AG09309 (cell line): ENCODE measurements at places on chromosomes 12 and 14.
A peak's percentile ranks its signal among the peaks of the same experiment; 100 is the strongest.

DNA sequence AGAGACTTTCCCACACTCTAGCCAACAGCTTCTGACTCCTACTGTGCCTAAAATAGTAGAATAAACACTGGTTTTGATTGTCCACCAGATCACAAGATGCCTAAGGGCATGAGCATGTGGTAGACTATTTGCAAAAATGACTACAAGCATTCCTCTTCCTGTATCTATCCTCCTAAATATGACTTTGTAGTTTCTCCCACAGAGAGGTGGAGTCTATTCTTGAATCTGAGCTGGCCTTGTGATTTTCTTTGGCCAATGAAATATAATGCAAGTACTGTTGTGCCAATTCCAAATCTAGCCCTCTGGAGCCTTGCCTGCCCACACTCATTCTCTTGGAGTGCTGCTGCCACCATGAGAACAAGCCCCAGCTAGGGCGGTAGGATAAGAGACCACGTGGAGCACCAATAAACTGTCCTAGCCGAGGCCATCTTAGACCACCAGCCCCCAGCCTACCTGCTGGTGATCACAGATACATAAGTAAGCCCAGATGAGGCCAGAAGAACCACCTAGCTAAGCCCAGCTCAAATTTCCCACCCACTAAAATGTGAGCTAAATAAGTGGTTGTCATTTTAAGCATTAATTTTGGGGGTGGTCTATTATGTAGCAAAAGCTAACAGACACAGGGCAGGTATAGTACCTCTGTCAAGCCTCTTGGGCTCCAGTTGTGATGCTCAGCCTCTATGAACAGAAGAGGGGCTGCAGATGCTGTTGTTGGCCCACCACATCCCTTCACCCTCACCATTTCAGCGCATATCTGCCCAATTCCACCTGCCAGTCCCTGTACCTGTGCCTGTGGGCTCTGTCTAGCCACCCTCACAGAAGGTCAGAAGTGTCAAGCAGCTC, 17.9 kb downstream of the ZFP36L1 start:
- peak; percentile 84 for DNase-seq

- no peak for DNase-seq
These were observed 536 bp upstream of the DAAM1 start for GRCh38 chr14:59187802-59188460.

DNA sequence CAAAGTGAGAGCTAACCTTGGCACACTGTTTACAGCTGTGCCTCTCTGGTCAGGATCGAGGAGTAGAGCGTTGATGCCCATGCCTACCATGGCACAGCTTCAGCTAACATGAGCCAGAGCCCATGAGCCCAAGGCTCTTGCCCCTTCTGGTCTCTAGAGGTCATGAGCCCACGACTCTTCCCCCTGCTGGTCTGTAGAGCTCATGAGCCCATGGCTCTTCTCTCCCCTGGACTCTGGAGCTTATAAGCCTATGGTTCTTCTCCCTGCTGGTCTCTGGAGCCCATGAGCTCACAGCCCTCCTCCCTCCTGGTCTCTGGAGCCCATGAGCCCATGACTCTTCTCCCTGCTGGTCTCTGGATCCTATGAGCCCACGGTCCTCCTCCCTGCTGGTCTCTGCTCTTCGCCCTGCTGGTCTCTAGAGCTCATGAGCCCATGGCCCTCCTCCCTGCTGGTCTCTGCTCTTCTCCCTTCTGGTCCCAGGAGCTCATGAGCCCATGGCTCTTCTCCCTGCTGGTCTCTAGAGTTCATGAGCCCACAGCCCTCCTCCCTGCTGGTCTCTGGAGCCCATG, 16.6 kb upstream of the CLMN start:
- DNase-seq: no peak

GRCh38 chr14:76373456-76373855, 2.5 kb upstream of the ESRRB start:
- DNase-seq: no peak

GRCh38 chr12:91109148-91109564, 2.1 kb downstream of the LUM start:
- peak; percentile 64 for DNase-seq

DNA sequence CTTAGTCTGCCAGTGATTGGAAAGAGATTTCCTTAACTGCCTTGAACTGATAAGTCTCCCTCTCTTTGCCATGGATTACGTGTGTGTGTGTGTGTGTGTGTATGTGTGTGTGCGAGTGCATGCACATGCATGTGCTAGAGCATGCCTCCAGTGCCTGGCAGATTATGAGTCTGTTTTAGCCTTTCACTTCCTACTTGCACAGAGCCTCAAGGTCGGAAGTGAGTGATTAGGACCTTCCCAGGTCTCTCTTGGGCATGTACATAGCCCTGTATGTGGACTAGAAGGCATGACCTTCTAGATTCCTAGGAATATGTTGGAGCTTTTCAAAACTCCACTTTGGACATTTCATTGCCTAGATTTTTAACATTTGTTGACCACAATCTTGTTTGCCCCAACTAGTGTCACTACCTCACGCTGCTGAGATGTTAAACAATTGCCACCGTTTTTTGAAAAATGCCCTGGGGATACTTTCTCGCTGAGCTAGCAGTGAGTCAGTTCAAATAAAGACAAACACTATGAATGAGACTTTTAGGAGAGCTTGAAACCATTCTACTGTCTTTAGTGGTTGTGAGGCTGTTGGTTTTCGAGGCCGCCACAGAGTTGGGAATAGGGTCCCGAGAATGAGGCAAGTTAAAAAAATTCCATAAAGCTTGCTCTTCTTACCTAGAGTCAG, 28.2 kb downstream of the KIAA0586 start:
- no peak for DNase-seq

DNA sequence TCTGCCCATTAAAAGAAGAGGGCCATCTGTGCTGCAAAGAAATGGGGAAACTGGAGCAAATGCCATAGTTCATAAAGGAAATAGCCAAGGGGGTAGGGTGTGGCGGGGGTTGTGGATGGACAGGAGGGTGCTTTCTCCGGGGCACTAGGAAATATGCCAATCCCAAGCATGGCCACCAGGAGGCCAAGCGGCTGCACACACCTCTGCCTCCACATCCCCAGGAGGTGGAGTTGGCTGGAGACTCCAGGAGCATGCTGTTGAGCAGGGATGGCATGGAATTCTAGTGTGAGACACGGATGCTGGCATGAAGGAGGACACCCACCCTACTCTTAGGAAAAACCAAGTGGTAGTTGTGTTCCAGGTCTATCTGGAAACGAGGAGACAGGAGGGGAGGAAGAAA, 25.2 kb downstream of the NID2 start:
- no peak for DNase-seq

- DNase-seq: no peak
These were observed 35.1 kb upstream of the KCNH3 start for GRCh38 chr12:49503674-49504180.

DNA sequence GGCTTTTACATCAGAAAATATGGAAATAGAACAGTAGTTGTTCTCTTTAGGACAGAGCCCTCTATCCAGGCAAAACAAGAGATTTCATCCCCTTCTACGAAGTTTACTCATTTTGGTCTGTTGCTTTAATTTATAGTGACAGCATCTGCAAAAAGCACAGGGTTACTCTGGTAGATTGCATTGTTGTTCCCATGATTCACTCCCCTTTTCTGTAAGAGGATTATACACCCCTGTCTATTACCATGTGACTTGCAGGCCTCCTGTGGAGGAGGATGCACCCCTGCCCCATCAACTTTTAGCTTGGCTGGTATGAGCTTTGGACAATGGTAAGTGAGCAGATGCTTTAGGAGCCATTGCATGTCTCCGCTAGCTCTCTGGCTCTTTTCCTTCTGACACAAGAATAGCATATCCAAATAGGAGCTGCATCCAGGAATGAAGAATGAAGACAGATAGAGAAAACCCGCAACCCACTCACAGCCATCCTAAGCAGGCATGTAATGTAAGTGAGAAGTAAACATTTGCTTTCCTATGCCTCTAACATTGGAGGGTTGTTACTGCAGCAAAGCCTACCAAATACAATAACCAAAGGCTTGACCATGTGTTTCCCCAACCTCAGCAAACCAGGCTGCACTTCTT, 304.2 kb downstream of the AKAP6 start:
- DNase-seq: no peak

DNA sequence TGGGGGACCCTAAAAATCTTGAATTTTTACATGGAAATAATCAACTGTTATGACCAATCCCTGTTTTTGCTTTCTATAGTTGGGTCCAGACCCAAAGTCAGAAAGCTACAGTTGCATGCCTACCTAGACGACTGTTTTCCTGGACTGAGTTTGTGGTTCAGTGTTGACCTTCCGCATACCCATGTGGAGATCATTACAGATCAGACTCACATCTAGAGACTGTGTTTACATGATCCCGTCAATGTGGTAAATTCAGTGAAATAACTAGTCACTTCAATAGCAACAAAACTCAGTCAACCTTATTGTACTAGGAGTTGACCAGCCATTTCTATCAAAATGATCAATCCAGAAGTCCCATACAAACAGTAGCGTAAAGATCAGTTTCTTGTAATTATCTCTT, 257.6 kb downstream of the EGLN3 start:
- DNase-seq: peak; percentile 63

GRCh38 chr12:118760623-118761022, 220.7 kb upstream of the SRRM4 start:
- no peak for DNase-seq

GRCh38 chr12:22190969-22191368, 143.5 kb downstream of the ST8SIA1 start:
- no peak for DNase-seq

- no peak for DNase-seq
These were observed 48.4 kb upstream of the PTPRO start for GRCh38 chr12:15273896-15274295.

DNA sequence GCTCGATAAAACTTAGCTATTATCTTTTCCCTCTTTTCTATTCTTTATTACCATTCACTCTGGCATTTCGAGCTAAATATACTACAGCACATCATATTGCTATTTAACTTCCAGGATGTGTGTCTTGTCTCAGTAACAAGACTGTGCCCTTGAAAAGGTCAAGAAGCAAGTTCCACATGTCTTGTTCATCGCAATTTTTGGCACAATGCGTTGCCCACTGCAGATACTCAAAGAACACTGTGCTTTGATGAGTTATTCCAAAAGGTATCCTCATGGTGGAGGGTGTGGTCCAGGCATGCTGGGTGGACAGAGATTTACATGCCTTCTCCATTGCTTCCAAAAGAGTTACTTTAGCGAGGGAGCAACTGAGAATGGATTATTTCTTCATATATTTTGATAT, 6.6 kb downstream of the E2F7 start:
- DNase-seq: no peak

DNA sequence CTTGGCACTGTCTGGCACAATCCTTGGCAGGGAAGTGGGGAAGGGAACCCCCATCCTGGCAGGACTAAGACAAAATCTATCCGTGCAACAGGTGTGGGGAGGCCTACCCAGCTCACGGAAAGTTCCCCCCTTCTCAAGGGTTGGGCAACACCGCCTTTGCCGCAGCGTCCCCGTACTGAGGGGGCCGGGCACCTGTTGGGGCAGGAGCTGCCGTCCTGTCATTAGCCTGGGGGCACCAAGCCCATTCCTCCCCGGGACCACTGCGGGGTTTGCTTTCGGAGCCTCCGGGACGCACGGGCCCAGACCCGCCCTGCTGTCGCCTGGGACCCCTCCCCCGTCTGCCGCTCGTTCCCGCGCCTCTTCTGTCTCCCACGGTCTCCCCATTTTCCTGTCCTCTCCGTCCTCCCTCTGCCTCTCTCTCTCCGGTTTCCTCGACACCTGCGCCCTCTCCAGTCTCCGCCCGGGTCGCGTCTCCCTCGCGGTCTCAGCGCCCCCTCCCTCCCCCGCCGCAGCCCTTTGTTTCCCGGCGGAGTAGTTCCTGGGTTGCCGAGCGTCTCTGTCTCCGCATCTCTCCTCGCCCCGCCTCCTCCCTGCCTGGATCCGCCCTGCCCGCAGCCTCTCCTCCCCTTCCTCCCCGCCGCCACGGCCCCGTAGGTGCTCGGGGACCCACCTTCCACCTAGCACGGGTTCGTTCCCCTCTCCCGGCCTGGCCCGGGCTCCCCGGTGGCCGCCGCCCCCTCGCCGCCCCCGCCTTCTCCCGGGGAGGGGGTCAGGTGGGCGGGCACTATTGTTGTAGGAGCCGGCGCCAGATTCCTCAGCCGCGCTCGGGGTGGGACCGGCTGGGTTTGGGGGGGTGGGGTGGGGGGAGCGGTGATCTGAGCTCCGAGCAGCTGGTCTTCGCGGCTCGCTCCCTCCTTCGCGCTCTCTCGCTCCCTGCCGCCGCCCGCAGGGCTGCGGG, at the start of gene CACNB3:
CACNB3 (plus strand) TSS at position 624 of the 958 bp plus-strand sequence. CDS start 434 bp downstream, outside the sequence.
- no peak for DNase-seq

- peak; percentile 79 for DNase-seq
These were observed 201.3 kb upstream of the RBM19 start for GRCh38 chr12:114167431-114167830.

DNA sequence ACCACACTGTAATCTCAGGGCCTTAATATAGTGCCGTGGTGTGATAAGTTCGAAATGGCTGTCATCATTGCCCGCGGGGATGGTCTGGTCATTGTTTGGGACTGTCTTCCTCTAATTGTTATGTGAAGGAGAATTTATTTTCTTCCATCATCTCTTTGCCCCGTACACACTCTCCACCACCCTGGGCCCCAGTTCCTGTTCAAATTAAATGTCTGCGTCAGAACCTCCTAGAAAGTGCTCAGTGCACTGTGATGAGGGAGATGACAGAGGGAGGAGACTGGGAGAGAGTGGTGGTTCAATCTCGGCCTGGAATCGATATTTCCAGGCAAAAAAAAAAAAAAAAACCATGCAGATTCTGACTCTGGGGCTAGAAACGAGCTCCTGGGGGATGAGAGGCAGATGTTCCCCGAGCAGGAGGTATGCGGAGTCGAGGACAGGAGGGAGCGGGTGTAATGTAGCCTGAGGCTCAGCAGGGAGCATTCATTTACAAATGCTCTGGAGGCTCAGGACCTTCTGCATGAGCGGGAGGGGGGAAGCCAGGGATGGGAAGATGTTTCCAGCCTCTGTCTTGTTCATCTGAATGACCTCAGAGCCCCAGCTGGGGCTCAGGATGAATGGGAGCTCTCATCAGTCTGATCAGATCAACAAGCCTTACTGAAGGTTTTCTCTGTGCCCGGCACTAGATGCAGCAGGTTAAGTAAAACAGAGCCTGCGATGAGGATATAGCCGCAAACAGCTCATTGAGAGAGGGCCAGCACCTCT, 219.5 kb downstream of the TBX5 start:
- DNase-seq: no peak

GRCh38 chr12:107600581-107601144, 84.9 kb upstream of the PWP1 start:
- DNase-seq: no peak

DNA sequence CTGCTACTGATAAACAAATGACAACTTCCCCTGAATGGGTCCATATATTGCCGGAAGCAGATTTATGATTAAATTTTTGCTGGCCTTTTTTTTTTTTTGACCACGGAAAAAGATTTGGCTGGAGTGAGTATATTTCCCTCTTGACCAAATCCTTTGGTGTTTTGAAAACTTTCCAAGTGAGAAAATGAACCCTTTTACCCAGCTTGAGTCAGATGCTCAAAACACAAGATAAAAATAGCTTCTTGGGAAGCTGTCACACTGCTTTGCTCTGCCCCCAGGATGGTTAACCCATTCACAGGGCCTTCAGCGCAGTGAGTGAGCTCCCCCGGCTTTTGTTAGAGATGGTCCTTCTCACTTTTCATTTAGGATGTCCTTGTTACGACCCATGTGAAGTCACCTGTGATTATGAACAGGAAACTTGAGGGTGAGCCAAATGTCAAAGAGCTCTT, 224.3 kb downstream of the PELI2 start:
- peak; percentile 55 for DNase-seq
